DND-41 (cell line): ENCODE measurements at places on chromosomes 13 and 19.

- no peak for DNase-seq
Measured at GRCh38 chr13:59197397-59197796, 966.3 kb downstream of the DIAPH3 start.

- no peak for DNase-seq
Measured at GRCh38 chr13:76053181-76053580, 417.1 kb downstream of the LMO7 start.

- DNase-seq, result no peak
Measured at GRCh38 chr13:107466326-107467099, 748.8 kb downstream of the LIG4 start.

GRCh38 chr13:22270881-22271280 is 600.0 kb downstream of the FGF9 start:
- DNase-seq, result no peak

GRCh38 chr13:79270859-79271258 is 135.2 kb downstream of the RBM26 start:
- no peak for DNase-seq

- no peak for DNase-seq
Measured at GRCh38 chr13:80262051-80262695, 78.8 kb downstream of the SPRY2 start.

DNA sequence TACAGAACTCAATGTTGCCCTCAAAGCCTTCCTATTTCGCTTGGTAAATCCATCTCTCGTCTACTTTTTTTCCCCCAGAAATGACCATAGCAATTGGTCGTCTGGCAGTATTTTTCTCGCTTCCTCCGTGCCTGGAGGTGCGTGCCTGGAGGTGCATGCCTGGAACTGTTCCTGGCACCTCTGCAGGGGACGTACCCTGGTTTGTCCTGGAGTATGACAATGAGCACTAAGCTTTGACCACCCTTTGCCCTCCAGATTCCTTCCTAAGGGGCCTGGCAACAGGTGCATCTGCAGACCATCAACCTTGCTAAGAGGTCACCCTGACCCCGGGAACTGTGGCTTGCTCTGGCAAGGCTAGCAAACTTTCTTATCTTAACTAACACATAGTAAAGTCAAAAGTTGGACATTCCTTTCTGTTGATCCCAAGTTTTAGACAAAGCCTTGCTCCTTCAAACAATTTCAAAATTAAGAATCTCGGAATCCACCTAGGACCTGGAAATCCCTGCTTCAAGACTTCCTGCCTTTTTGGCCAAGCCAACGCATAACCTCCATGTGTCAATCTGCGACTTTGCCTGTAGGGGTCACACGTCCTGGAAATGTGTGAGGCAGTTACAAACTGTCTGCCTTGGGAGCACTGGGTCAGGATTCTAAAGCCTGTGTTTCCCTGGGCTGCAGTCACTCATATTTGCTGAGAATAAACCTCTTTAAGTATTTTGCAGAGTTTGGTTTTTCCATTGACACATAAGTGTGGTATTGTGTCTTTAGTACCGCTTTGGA is 28.8 kb upstream of the TUBGCP3 start:
- peak; percentile 48 for DNase-seq

DNA sequence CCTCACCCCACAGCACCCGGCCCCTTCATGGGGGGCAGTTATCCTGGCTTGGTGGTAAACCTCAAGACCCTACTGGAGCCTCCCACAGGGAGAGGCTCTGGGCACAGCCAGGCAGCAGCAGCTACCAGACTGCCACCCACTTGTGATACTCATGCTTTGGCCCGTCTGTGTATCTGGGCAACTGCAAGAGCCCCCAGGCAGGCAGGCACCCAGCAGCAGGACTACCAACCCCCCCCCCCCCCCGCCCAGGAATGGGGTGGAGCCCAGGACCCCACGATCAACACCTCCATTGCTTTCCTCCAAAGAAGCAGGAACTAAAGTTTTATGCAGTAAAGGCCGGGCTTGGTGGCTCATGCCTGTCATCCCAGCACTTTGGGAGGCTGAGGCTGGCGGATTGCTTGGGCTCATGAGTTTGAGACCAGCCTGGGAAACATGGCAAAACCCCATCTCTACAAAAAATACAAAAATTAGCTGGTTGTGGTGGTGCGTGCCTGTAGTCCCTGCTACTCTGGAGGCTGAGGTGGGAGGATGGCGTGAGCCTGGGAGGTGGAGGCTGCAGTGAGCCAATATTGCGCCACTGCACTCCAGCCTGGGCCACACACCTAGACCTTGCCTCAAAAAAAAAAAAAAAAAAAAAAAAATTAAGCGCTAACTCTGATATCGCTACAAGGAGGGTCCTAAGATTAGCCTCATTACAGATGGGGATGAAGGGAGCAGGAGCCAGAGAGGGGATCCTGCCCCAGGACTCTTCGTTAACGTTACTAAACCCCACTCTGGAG is 1.1 kb upstream of the LYL1 start:
- DNase-seq, result no peak
